ENCODE measurements at places on chromosomes 3 and 15.

GRCh38 chr15:25858952-25859760 is 4.0 kb downstream of the ATP10A start:
- no peak for DNase-seq

DNA sequence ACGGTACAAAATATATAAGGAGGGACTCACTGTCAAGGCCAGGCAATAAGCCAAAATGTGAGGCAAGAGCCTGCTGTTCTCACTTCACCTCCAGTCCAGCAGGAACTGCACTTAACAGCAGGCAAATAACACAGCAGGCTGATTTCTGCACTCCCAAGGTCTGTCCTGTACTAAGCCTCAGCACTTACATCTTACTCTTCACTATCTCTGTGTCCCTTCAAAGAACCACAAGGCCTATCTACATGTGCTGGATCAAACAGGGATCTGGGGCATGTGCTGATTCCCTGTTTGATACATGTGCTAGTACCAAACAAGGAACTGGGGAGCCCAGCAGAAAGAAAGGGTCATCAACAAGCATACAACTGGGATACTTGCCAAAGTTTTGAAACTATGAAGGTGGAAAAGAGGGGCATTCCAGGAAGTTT is 22.2 kb downstream of the UACA start:
- no peak for DNase-seq

GRCh38 chr15:34773917-34774316 is 19.1 kb upstream of the GJD2 start:
- DNase-seq: no peak

- no peak for DNase-seq
These were observed 25.6 kb downstream of the CEP19 start for GRCh38 chr3:196686436-196686835.

- DNase-seq: no peak
These were observed 311.5 kb downstream of the RORA start for GRCh38 chr15:60917461-60918145.

- no peak for DNase-seq
These were observed 565 bp downstream of the CIB2 start for GRCh38 chr15:78130466-78131294.

GRCh38 chr3:143731776-143732175 is 116.5 kb downstream of the SLC9A9 start:
- DNase-seq: no peak

GRCh38 chr3:169923189-169923588 is 11.8 kb downstream of the SAMD7 start:
- no peak for DNase-seq

DNA sequence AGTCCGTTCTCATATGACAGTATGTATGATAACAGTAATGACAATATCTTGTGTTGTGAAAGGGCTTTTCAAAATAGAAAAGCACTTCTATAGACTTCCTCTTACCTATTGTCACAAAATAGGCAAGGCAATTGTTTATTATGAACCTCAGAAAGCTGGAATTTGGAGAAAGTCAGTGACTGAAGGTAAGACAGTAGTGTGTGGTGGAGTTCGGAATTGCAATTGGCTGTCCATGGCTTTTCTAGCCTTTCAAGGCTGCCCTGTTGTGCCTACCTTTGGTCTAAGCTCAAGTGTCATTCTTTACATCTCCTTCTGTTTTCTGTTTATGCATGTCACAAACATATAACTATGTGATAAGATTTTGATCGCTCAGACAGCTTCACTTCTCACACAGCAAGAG is 219.3 kb upstream of the NR2E3 start:
- DNase-seq: no peak

- no peak for DNase-seq
These were observed 40.1 kb downstream of the ADAMTSL3 start for GRCh38 chr15:83694015-83694414.

DNA sequence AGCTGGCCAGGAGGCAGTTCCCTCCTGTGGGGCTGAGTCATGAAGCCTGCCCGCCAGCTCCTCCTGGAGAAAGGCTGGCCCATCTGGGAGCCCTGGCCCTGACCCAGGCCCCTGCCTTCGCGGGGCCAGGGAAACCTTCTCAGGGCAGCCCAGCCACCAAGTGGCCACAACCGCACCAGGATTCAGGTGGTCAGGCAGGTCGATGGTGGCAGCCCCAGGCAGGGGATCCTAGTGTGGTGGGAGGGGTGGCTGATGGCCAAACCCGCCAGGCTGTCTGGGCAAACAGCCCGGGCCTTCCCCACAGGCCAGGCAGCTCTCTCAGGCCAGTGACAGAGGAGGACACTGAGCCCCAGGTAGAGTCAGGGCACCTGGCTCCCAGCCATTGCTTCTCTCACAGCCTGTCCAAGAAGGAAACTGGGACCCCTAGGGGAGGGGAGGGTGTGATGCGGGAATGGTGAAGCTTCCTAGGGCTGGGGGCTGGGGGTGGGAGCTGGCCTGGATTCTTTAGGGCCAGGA is 1.2 kb downstream of the TWF2 start:
- DNase-seq: no peak

Data from GM18507 (cell line).